Retina (tissue), 1 donor: ENCODE measurements at places on chromosomes 2 and 18.

DNA sequence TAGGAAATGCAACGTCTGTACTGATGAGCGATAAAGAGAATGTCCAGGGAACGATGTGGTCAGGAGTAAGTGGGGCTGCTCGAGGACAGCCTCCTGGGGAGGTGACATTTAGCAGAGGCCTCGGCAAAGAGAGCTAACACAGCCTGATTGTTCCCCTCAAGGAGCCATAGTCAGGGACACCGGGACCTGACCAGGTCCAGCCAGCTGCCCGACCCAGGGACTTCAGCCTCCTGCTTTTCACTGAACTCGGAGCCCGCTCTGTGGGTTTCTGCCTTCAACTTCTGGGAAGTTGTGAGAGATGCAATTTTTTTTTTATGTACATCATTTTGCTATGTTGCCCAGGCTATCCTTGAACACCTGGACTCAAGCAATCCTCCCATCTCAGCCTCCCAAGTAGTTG is 10.1 kb downstream of the NEU2 start:
- DNase-seq: no peak

DNA sequence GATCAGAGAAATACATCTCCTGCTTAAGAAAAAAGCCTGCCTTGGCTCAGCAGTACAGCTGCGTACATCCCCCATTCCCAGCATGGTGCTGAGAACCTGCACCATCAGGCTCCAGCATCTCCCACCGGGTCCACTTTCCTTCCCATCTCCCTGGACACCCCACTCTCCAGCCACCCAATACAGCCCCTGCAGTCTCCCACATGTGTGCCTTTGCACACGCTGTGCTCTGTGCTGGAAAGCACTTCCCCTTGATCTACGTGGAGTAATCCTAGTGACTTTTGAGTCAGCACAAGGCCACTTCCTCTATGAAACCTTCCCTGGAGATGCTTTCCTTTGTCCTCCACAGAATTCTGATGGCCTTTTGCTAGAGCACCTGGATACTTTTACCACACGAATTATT is 17.0 kb downstream of the STAT1 start:
- no peak for DNase-seq

- no peak for DNase-seq
These were observed 26.1 kb downstream of the ITSN2 start for GRCh38 chr2:24334245-24334633.

- peak; percentile 80 for DNase-seq
These were observed at the start of gene ITPRIPL1 for GRCh38 chr2:96325041-96325883. TSS of gene ITPRIPL1 (plus strand) at chr2:96325317. CDS start at chr2:96325840, 523 bp downstream.

DNA sequence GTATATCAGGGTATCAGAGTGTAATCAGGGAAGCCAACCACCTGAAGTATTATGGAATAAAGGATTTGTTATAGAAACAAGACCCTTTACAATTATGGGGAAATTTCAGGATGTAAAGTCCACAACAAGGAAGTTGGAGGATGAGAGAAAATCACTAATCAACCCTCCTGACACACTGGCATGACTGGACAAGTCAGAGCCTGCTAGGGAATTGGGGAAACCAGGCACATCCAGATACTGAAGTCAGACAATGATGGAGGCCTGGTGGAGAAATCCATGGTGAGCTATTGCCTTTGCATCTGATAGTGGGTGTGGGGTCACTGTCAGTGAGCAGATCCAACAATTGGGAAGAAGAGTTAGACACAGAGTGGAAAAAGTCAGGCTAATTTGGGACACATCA is 158.8 kb upstream of the FBXO11 start:
- DNase-seq: no peak

GRCh38 chr2:96870626-96871255 is 861 bp upstream of the SEMA4C start:
- DNase-seq: peak; percentile 79

DNA sequence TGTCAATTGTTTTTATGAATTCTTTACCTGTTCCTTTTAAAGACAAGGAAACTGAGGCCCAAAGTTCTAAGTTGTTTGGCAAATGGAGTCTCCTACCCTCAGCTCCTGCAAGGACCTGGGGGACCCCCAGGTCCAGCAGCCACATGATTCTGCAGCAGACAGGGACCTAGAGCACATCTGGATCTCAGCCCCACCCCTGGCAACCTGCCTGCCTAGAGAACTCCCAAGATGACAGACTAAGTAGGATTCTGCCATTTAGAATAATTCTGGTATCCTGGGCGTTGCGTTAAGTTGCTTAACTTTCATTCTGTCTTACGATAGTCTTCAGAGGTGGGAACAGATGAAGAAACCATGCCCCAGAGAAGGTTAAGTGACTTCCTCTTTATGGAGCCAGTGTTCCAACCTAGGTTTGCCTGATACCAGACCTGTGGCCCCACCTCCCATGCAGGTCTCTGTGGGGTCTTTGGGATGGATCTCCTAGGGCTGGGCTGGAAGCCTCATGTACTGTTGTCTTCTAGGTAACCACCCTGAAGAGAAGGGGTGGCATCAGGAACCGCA is 5.6 kb upstream of the CENPA start:
- no peak for DNase-seq

DNA sequence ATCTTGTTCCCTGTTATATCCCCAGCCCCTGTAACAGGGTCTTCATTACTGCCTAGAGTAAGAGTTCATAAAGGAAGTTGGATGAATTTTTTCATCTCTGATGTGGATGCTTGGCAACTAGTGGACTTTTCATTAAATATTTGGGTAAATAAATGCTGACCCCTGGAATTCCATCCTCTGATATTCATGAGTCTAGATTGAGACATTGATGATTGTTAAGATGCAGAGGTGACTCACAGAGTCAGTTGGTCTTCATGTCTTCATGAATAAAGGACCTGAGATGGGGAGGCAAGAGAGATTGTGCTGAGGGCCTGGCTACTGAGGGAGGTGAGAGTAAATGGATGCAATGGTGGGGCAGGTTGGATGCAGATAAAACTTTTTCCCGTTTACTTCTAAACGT is 132.7 kb upstream of the NT5C1B start:
- no peak for DNase-seq

DNA sequence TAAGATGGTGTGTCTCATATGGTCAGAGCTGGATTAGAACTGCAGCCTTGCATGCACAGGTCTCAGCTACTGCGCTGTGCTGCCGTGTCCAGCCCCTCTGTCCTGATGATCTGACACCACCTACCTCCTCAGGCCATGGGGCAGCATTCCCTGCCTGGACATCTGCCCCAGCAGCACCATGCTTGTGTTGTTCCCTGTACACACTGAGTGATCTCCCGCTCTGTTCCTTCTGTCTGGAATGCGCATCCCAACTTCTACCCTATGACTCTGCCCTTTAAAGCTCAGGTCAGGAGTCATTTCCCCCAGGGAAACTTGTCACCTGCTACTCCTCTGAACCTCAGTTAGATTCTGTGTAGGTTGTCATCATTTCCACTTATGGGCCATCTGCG is 157.4 kb upstream of the TTC39C start:
- DNase-seq: no peak

DNA sequence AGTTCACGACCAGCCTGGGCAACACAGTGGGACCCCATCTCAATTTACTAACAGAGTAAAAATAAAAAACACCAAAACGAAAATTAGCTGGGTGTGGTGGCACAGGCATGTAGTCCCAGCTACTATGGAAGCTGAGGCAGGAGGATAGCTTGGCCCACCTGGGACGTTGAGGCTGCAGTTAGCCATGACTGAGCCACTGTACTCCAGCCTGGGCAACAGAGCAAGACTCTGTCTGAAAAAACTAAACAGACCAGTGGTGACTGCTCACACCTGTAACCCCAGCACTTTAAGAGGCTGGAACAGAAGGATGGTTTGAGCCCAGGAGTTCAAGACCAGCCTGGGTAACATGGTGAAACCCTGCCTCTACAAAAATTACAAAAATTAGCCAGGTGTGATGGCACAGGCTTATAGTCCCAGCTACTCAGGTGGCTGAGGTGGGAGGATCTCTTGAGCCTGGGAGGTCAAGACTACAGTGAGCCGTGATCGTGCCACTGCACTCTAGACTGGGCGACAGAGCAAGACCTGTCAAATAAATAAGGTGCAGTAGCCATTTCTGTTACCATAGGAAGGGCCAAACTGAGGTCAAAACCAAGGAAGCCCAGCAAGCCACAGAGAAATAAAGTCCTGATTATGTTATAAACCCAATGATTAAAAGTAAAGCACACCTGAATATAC is 14.0 kb downstream of the USP34 start:
- DNase-seq: no peak

GRCh38 chr2:16522031-16522831 is 143.4 kb downstream of the CYRIA start:
- no peak for DNase-seq

GRCh38 chr2:226048611-226049010 is 649.1 kb downstream of the NYAP2 start:
- DNase-seq: no peak

- no peak for DNase-seq
These were observed 23.3 kb downstream of the SLC14A2 start for GRCh38 chr18:45638544-45638943.

- no peak for DNase-seq
These were observed 60.7 kb downstream of the PRELID3A start for GRCh38 chr18:12468445-12468844.

- DNase-seq: no peak
These were observed 190.5 kb upstream of the STON1 start for GRCh38 chr2:48339451-48339850.

GRCh38 chr2:6793371-6793770 is 72.3 kb downstream of the CMPK2 start:
- DNase-seq: no peak

DNA sequence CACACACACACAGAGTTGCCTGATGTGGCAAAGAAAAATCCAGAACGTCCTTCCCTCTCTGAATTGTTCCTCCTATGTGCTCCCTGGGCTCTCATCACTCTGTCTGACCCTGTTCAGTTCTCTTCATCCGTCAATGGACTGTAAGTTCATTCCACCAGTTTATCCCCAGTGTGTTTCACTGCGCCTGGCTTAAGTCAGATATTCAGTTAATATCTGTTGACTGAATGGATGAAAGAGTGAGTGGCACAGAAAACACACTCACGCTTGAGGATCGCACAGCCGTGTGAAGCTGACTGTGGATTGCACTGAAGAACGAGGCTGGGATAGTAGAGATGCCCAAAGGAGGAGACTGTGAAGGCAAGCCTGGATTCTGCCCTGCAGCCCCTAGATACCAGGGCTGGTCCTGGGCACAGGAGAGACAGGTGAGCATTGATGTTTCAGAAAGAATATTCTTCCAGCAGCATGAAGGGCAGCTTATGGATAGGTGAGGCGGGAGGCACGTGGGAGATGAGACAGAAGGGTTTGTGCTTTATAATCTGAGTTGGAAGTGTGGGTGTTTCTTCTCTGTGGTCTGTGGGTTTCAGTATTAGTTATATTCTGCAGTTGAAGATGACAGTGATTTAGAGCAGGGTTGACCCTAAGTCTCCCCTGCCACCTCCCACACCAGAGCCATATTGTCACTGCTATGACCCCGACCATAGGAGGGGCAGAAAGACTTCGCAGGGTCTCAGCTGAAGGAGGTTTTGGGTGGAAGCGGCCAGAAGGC is 129.9 kb downstream of the SOCS6 start:
- no peak for DNase-seq

DNA sequence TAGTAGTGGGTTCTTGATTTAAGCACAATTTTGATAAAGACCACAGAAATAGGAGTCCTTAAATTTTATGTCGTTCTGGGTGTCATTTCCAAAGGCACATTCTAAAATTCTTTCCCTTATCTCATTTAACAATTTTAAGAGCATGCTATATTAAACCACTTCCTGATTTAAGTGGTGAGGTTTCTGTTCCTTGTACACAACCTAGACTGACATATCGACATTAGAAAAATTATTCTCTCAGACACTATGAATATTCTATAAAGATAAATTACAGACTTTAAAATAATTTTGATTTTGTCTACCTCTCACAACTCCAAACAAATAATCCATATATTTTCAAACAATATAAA is 923.8 kb downstream of the LRP1B start:
- no peak for DNase-seq

DNA sequence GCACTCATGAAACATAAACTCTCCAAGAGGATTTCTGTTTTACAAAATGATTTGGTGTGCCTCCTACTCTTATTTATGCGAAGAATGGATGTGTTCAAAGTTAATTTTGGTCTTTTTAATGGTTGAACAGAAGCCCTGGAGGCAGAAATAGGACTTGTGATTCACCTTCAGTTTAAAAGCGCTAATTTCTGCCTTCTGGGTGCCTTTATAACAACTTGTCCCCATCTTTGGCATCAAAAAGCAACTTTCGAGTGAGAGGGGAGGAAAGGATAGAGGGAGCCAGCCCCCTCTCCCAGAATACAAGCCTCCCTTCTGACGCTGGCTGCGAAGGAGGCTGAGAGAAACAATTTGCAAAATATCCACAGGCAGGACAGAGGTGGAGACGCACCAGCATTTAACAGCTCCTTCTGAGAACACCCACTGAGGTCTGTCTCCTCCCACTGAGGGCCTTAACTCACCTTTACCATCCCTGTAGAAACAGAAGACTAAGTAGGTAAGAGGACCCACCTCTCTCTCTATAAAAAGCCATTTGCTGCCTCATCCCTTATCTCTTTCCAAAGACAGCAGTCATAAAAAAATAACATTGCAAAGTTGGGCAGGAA is 24.3 kb upstream of the BCL11A start:
- DNase-seq: no peak

- peak; percentile 70 for DNase-seq
These were observed 42.4 kb upstream of the DDX18 start for GRCh38 chr2:117771969-117772630.

GRCh38 chr2:15577071-15577735 is 14.5 kb upstream of the DDX1 start:
- DNase-seq: peak; percentile 61

- DNase-seq: peak; percentile 62
These were observed 14.4 kb upstream of the STAT4 start for GRCh38 chr2:191165176-191165643.

DNA sequence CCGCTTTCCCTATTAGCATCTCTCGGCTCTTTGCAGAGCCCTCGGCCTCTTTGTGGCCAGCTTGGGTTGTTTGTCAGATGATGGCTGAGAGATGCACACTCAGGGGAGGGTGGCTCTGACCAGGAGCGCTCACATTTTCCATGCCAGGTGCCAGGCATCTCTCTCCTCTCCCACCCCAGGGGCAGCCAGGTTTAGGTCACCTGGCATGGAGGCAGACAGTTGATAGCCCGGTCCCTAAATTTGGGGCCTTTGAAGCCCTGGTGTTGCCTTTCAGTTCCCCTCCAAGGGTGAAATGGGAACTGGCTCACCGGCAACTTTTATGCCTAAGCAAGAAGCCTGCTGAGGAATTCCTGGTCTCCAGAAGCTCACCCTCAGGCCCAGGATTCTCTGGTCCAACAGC is 19.1 kb downstream of the LBH start:
- DNase-seq: no peak

DNA sequence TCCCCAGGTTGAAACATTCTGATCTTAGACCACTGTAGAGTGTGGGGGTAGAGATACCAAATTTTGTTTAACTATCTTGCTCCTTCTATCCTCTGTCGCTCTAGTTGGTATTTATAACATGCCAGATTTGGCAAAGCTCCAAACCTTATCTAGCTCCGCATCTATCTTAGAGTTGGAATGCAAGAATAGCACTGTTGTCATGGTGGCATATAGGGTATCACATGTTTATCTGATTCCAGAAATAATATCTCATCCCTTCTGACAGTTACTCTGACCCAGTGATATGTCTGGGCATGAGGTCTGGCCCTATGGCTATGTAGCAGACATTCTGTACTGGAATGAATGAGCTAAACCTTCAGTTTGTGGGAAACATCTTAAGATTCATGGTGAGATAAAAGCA is 51.7 kb downstream of the CABYR start:
- no peak for DNase-seq

- DNase-seq: no peak
These were observed 219.6 kb downstream of the MBD2 start for GRCh38 chr18:54004828-54005227.

- no peak for DNase-seq
These were observed 296.7 kb downstream of the METTL4 start for GRCh38 chr18:2274613-2275012.
